ENCODE measurements at places on chromosomes 1 and 21.

- no peak for DNase-seq
Observed at GRCh38 chr1:30749691-30750583, 7.6 kb downstream of the LAPTM5 start.

- DNase-seq: no peak
Observed at GRCh38 chr1:189678779-189679178, 798.9 kb downstream of the BRINP3 start.

- peak; percentile 89 for DNase-seq
Observed at GRCh38 chr21:16072737-16073136, 343.0 kb downstream of the USP25 start.

- DNase-seq: no peak
Observed at GRCh38 chr1:30741239-30741894, 16.2 kb downstream of the LAPTM5 start.

- no peak for DNase-seq
Observed at GRCh38 chr1:38826262-38826661, 33.3 kb downstream of the RRAGC start.

- no peak for DNase-seq
Observed at GRCh38 chr1:240341365-240342250, 249.9 kb downstream of the FMN2 start.

GRCh38 chr1:231781892-231782291 lies 155.3 kb downstream of the DISC1 start:
- DNase-seq: no peak

DNA sequence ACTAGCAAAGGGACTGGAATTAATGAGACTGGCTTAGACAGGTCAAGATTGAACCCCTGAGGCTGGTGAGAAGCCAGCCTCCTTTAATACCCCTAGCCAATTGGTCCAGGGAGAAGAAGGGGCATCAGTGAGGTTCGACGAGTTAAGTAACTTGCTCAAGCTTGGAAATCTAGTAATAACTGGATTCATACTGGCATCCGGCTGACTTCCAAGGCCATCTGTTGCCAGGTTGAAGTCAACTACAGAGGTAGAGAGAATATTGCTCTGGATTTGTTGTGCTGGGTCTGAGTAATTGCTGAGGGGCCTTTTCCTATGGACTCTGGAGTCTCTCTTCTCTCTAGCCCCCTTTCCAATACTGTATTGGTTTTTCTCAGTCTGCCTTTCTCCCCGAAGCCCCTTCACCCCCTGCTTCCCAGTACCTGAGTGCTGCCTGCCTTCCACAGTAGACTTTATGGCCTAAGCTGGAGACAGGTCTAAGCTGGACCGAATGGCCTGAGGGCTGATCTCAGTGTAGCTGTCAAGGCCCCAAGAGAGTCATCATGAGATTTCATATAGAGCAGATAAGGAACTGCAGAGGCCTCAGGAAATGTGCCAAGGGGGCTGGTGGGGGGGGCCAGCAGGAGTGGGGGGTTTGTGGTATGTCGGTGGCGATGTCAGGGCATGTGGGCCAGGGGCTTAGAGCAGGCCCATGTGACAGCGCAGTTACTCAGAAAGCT lies 42.4 kb upstream of the IL19 start:
- no peak for DNase-seq

DNA sequence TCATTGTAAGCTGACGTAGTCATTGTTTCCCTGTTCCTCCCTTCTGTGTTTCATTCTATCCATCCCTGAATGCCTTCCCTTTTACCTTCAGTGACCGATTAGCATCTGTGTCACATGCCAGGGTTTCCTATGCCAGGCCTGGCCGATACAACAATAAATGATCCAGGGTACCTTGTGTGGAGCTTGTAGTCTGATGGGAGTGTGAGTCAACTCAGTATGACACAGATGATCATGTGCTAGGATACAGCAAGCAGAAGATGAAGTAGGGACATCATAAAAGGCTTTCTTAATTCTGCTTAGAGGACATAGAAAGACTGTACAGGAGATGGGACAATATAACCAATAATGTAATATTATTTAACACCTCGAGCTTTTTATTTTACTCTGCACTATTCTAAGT lies 164.1 kb upstream of the C8B start:
- DNase-seq: no peak

GRCh38 chr1:15760520-15761211 lies 2.1 kb downstream of the FBLIM1 start:
- peak; percentile 57 for DNase-seq

GRCh38 chr1:63843884-63844283 lies 70.1 kb downstream of the ROR1 start:
- DNase-seq: no peak

GRCh38 chr1:189158155-189158554 lies 1319.5 kb downstream of the BRINP3 start:
- DNase-seq: no peak

DNA sequence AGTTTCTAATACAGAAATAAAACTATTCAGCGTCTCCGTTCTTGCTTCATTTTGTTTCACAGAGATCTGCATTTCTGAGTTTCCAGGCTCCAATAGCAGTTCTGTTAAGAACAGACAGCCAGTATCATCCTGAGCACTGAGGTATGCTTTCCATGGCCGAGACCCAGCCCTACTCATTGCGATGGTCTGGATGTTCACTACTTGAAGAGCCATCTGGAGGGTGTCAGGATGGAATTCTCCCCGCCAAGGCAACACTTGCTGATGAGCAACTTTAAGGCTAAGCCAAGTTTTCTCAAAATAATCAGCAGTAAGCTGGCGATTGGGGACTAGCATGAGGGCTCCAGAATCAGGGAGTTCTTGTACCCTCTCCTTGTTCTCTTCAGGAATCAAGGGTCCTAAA lies 7.7 kb upstream of the BCL2L15 start:
- no peak for DNase-seq

DNA sequence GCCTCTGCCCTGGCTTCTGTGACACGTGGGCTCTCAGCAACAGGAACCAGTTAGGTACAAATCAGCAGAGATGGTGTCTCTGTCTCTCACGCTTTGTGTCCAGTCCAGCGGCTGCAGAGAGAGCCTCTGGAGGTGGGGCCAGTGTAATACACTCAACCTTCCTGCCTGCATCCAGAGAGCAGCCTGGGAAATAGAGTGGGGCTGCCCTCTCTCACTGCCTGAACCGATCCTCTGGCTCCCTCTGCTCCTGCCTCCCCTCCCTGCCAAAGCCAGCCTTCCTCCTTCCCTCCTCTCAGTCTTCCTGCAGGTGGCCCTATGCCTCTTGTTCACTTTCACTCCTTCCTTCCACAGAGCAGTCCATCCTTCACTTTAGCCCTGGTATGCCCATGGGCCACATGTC lies at the start of gene ZNF648:
ZNF648 (minus strand) TSS at position 119 of the 400 bp plus-strand sequence. CDS start 3,702 bp downstream, outside the sequence.
- no peak for DNase-seq

- DNase-seq: peak; percentile 60
Observed at GRCh38 chr1:33348194-33348593, 27.3 kb upstream of the A3GALT2 start.

- peak; percentile 75 for DNase-seq
Observed at GRCh38 chr1:67716800-67717199, 31.8 kb downstream of the GADD45A start.

- DNase-seq: no peak
Observed at GRCh38 chr1:25897754-25898153, 8.5 kb downstream of the STMN1 start.

- DNase-seq: no peak
Observed at GRCh38 chr1:168407832-168408538, 127.3 kb downstream of the TBX19 start.

DNA sequence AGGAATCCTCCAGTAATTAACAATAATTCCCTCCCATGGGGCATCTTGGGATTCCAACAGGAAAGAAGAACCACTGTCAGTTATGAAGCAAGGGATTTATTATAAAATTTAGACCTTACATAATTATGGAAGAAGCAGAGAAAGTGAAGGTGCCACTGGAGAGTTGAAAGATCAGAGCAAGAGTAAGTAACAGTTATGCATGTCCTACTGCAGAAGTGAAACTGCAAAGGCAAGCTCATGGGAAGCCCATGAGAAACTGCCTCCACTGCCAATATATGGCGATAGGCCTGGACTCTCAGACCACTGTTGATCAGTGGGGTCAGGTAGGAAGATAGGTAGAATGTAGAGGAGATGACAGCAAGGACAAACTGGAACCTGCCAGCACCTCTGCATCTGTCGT lies 123.6 kb upstream of the ZNF648 start:
- no peak for DNase-seq

DNA sequence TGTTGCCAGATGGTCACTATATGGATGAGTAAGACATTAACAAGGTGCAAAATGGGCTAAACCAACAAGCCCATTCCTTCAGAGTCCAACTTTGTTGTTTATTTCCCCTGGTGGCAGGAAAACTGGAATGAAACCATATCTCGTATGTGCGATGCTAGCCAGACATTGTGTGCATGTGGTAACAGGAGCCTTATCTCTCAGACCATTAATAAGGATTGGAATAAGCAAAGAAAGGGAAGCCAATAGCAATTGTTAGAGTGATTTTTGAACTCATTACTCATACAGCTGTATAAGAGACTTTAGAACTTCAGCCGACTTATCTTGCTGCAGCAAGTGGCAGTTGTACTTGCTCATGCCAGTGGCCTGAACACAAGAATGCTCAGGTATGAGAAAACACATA lies 30.0 kb upstream of the HMCN1 start:
- DNase-seq: no peak

DNA sequence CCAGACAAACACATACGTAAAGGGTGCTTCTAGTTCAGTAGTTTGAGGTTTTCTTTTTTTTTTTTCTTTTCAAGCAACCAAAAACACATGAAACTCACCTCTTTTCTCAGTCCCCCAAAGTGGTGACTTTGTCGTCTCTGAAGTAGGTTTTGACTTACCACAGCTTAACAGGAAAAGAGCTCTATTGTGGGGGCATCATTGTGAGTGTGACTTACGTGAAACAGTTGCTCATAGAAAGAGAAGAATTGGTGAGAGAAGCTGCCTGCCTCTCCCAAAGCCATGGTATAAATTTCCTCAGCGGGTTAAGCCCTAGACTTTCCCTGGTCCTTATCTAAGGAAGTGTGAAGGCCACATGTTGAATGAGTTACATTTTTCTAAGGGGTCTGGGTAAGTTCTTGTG lies 11.9 kb downstream of the FASLG start:
- DNase-seq: no peak

GRCh38 chr1:43554444-43554992 lies 23.8 kb downstream of the PTPRF start:
- DNase-seq: peak; percentile 48

- DNase-seq: peak; percentile 23
Observed at GRCh38 chr1:77687519-77687906, 5.1 kb upstream of the ZZZ3 start.

DNA sequence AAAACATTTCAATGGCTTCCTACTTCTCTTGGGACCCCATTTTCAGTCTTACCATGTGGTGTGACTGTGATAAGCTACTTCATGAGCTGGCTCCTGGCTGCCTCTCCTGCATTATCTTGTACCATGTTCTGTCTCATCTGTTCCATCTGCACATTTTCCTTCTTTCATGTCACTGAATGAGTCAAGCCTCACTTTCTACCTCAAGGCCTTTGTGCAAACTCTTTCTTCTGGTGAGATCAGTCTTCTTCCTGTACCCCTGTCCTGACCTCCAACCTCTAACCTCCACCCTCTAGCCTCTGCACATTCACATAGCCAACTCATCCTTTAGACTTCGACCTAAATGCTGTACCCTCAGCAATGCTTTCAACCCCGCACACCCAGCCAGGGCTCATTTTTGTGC lies 9.6 kb upstream of the FAM78B start:
- DNase-seq: no peak

DNA sequence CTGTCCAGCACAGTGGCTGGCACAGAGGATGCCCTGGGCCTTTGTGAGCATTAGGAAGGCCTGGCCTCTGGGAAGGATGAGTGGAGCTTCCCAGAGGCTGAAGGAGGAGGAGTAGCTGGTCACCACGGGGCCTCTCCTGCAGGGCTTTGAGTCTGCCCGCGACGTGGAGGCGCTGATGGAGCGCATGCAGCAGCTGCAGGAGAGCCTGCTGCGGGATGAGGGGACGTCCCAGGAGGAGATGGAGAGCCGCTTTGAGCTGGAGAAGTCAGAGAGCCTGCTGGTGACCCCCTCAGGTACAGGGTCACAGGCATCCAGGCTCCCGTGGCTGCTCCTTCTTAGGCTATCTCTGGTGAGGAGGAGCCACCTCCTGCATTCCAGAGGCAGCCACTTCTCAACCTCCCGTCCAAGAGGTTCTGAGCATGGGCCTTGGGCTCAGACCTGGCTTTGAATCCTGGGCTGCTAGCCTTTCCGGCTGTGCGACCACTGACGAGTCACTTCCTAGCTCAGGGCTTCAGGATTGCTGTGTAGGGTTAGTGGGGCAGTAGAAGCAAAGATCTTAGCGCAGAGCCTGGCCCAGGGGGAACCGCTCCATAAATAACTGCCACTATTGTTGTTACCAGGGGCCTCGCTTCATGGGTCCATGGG lies 14.0 kb downstream of the SESN2 start:
- no peak for DNase-seq

GRCh38 chr21:32567626-32568025 lies 17.7 kb downstream of the TCP10L start:
- DNase-seq: no peak

- DNase-seq: no peak
Observed at GRCh38 chr21:33265664-33266049, 510 bp upstream of the IL10RB start.

DNA sequence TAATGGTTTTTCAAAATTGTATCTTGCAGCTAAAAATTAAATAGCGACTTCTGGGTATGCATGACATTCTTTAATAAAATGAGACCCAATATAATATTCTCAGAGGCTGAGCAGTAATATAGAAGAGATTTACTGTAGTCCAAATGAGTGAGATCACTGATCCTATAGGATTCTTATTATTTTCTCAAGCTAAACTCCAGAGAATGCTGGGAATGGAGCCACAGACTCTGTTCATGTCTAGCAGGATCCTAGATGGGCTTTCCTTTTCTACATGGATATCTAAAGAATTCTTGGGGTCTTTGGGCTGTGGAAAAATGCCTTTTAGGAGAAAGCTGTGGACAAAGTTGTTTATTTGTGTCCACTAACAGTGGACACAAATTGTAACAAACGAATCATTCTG lies 150.7 kb upstream of the ZNF644 start:
- DNase-seq: no peak

- no peak for DNase-seq
Observed at GRCh38 chr1:2962946-2963345, 58.3 kb upstream of the ACTRT2 start.

DNA sequence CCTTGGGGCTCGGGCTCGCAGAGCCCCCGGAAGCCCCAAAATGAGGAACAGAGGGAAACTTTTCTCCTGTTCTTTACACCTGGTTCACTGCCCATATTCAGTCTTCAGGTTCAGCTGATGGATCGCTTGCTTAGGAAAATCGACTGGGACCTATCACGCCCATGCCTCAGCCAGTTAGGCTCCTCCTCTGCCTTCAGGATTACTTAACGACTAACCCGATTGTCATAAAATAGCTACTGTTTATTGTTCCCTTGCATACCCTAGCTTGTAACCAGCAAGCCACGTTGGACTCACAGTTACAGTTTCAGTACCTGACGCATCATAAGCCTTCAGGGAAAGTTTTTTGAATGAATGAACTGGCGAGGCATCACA lies 692 bp downstream of the TARDBP start:
- peak; percentile 29 for DNase-seq

Data from AG10803 (cell line).